HCEC 1CT (cell line): ENCODE measurements at places on chromosomes 12 and 14.
A peak's percentile ranks its signal among the peaks of the same experiment; 100 is the strongest.

DNA sequence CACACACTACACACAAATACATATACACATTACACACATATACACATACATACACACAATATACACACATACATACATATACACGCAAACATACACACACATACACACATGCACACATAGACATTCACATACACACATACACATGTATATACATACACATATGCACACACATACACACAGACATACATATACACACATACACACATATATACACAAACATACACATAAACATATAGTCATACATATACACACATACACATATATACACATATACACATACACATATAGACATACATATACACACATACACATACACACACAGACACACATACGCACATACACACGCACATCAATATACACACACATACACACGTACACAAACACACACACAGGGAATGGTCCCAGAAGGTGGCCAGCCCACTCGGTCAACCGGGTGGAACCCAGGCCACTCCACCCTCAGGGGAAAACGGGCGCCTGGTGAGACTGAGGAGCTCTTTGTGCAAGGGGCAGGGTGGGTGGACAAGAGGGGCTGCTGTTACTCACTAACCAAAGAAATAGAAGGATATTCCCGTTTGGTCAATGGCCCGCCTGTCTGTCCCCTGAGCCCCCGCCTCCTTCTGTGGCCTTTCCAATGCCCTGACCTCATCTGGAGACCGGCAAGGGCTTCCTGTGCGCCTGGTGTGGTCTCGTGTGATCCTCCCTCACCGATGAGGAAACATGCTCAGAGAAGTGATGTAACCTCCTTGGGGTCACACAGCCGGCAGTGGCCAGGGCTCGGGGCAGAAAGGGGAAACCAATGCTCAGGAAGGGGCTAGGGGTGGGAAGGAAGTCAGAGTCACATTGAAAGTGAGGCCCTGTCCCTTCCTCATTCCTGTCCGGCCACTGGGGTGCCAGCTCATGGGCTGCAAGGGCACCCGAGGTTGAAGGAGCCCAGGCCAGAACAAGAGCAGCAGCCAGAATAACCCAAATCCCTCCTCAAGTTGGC, 5.3 kb downstream of the TRPV4 start:
- no peak for DNase-seq

- DNase-seq = peak; percentile 30
Measured at GRCh38 chr12:111981987-111982386, 31.0 kb downstream of the TMEM116 start.

- DNase-seq = no peak
Measured at GRCh38 chr12:63266988-63267387, 116.0 kb upstream of the AVPR1A start.

GRCh38 chr12:132021965-132022364, 72.2 kb downstream of the EP400 start:
- no peak for DNase-seq

DNA sequence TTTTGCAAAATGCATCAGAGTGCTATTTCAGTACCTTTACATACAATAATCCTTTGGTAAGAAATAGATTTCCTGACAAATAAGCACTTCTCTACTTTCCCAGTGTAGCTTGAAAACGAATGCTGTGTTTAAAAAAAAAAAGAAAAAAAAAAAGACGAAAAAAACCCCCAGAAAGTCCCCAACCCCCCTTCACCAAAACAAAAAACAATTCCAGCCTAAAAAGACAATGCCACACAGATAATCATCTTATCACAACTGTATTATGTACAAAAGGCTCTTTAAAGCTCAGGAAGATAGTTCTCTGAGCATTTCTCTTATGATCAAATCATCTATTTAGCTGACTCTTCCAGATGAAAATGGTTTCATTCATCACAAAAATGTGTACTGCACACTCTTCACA, 1.6 kb downstream of the FERMT2 start:
- no peak for DNase-seq

GRCh38 chr14:101069666-101070362, 166.3 kb upstream of the RTL1 start:
- DNase-seq = no peak

DNA sequence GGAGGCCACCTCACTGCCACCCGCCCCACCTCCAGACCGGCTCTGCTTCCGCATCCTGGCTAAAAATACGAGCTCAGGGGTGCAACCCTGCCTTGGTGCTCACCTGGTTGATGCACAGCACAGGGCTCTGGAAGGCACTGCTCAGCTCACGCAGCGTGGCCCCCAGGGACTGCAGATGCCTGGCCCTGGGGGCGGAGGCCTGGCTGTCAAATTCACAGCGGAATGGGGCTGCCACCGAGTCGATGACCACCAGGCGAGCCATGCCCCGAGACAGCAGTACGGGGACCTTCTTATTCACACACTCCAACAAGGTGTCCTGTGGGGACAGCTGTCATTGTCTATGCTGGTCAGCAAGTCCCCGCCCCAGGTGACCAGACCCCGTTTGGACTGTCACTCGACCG, 16.0 kb downstream of the XRCC3 start:
- no peak for DNase-seq

- no peak for DNase-seq
Measured at GRCh38 chr12:23006413-23006812, 381.4 kb downstream of the ETNK1 start.

- DNase-seq = no peak
Measured at GRCh38 chr12:122724641-122725243, 5.9 kb downstream of the HCAR1 start.

DNA sequence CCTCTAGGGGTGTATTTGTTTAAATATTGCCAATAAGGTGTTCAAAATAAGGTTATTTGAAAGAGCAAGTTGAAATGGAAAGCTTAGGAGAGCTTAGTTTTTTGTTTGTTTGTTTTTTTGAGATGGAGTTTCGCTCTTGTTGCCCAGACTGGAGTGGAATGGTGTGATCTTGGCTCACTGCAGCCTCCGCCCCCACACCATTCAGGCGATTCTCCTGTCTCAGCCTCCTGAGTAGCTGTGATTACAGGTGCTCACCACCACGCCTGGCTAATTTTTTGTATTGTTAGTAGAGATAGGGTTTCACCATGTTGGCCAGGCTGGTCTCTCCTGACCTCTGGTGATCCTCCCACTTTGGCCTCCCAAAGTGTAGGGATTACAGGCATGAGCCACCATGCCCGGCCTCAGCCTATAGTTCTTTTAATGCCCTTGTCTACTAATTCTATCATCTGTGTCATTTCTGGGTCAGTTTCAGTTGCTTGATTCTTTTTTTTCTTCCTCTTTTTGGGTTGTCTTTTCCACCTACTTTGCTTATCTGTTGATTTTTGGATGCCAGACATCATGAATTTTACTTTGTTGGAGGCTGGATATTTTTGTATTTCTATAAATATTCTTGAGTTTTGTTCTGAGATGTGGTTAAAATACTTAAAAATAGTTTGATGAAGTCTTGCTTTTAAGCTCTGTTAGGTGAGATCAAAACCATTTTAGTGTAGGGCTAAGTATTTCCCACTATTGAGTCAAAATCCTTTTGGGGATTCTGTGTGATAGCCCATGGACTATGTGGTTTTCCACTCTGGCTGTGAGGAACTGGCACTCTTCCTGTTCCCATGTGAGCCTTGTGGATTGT, 18.7 kb downstream of the RCOR1 start:
- no peak for DNase-seq

GRCh38 chr12:68317047-68317667, 15.0 kb downstream of the MDM1 start:
- peak; percentile 55 for DNase-seq

DNA sequence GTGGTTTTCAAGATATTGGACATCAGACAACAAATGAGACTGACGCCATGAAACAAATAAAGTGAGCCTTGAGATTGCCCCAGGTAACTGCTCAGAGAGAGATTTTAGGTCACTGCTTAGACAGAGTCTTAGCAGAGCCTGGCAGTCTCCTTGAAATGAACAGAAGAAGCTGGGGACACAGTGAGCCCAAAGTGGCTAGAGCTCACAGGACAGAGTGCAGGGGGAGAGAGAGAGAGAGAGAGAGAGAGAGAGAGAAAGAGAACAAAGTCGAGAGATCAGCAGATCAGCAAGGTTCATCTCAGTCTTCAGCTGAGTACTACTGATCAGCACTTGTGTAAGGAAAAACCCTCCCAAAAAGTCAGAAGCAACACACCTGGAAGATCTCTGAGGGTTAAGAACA, 147.4 kb downstream of the RMST start:
- DNase-seq = no peak

- DNase-seq = no peak
Measured at GRCh38 chr12:127767656-127768055, 499.3 kb upstream of the TMEM132C start.

- DNase-seq = peak; percentile 59
Measured at GRCh38 chr12:55955800-55956508, 9.9 kb downstream of the PMEL start.

DNA sequence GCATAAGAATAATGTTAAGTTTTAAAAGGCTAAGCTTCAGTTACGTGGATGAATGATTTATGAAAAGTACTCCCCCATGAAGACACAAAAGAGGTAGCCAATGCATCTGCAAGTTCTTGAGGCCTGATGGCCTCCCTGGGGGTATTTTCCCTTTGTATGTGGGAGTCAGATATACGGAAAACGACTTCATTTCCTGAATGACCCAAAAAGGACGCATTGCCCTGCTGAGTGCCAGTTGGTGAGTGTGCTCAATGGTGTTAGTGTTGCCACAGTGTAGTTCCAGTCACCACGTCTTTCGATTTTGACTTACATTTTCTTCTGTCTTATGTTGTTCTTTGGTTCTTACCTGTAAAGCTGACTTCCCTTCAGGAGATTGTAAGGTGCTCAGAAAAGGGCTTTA, 8.0 kb downstream of the ETV6 start:
- DNase-seq = no peak

DNA sequence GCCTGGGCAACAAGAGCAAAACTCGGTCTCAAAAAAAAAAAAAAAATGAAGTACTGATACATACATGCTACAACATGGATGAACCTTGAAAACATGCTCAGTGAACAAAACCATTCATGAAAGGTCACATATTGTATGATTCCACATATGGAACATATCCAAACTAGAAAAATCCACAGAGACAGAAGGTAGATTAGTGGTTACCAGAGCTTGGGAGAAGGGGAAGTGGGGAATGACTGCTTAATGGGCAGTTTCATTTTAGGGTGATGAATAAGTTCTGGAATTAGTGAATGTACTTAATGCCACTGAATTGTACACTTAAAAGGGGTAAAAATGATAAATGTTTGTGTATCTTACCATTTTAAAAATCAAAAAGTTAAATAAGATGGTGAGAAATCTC, 2.7 kb downstream of the ITGB7 start:
- no peak for DNase-seq

- DNase-seq = no peak
Measured at GRCh38 chr12:81206429-81206828, 128.6 kb downstream of the ACSS3 start.

DNA sequence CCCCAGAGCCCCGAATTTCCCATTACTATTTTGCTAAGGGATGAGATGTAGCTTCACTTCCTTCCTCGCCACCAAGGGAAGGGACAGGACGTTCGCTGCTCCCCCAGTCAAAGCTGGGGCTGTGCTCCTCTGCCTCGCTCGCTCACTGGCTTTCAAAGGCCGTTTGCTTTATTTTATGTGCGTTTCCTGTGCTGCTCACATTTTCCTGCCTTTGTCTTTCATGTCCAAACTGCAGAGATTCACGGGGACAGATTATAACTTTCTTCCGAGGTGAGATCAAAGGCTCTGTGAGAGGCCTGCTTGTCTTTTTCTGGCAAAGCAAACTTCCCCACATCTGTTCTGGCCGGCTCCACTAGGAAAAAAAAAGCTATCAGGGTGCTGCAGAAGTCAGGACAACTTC, 76.0 kb upstream of the FZD10 start:
- DNase-seq = no peak

GRCh38 chr14:34620115-34620514, 9.8 kb downstream of the SNX6 start:
- DNase-seq = no peak

DNA sequence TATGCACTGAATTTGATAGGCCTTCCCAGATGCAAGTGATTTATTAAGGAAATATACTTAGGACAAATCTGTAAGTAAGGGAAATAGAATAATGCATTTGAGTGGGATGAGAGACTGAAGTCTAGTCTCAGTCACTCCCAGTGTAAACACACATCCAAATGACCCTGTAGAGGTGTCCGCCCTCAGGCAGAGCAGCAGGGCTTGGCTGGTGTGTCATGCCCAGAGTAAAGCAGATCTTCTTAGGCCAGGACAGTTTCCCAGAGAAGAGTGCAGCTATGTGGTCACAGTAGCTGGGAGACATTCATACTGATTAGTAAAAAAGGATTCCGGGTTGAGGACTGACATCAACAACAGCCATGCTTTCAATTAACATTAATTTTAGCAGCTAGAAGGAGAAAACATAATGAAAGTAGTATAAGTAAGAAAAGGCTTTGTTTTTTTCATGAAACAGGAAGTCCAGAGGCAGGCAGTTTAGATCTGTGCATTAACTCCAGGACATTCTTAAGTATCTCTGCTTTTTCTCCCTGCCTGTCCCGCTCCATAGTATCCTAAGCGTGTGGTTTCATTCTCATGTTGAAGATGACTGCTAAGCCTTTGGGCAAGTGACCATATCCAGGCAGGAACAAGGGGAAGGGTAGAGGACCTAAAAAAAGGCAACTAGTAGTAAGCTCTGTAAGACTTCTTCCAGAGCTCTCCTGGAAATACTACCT, 35.7 kb downstream of the CNTN1 start:
- DNase-seq = no peak

GRCh38 chr12:27802511-27802910, 22.5 kb upstream of the MANSC4 start:
- no peak for DNase-seq

DNA sequence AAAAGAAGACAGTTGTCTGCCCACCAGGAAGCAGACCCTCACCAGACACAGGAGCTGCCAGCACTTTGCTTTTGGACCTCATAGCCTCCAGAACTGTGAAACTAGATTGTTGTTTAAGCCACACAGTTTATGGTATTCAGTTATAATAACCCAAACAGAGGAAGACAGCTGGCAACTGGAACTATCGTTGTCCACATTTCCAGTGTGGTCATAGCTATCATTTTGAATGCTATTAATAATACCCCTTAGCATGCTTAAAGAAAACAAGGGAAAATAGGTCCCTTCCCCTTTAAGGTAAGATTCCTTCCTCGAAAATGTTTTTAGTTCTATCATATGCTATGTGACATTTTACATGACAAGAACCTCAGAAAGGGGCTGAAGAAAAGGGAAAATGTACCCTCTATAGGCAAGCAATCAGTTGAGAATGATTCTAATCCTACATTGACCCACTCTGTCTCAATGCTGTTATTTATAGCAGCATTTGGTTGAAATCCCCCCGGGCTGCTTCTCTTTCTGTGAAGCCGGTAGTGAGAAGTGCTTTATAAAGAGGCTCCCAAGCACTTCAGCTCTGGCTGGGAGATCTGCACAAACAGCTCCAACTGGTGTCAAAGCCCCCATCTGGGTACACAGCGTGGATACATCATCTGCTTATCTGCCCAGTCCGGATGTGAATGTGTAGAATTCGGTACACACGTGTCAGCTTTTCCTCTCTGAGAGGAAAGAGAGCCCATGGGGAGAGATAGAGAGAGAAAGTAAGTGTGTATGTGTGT, 221.2 kb upstream of the FLRT2 start:
- DNase-seq = no peak

DNA sequence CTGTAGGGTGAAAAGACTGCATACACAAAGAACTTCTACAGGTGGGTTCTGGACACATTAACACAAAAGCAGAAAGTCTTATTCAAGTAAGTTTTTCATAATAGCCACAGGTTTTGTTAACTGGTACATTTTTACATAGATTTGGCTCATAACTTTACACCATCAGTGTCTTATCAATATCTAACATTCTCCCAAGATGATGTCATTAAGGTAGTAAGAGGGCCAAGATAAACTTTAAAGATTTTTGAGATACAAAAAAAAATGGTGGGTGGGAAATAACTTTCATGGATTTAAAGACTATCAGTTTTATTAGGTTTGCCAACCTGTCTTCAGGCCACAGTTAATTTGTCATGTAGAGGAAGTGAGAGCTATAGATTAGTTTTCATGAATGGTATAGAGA, 1.7 kb downstream of the SUPT16H start:
- no peak for DNase-seq
